ENCODE measurements at places on chromosomes 6 and 20.

DNA sequence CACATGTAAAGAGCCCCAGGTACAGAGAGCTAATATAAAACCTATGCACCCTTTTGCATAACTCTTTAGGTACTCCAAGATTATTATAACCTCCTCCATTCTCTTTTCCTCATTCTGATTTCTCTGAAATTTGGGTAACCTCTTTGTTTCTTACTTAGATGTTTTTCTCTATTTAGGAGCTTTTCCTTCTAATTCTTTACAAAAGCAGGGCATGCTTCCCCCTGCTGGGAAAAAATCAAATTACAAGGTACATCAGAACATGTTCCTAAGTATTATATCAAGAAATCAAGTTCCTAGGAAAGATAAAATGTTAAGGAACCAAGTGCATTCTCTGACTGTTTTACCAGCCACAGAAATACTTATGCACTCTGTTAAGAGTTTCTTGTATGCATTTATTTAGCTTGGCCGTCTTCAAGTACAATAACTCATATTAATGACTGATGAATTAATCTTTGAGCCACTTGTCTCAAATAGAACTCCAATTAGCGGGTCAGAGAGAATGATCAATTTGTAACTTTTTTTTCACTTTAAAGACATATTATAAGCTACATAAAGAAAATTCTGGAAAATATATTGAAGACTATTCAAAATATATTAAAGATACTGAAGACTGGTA is 2.1 kb downstream of the KHDRBS2 start:
- DNase-seq = no peak

- DNase-seq = no peak
Observed at GRCh38 chr20:36463212-36464061, 77.9 kb upstream of the MYL9 start.

DNA sequence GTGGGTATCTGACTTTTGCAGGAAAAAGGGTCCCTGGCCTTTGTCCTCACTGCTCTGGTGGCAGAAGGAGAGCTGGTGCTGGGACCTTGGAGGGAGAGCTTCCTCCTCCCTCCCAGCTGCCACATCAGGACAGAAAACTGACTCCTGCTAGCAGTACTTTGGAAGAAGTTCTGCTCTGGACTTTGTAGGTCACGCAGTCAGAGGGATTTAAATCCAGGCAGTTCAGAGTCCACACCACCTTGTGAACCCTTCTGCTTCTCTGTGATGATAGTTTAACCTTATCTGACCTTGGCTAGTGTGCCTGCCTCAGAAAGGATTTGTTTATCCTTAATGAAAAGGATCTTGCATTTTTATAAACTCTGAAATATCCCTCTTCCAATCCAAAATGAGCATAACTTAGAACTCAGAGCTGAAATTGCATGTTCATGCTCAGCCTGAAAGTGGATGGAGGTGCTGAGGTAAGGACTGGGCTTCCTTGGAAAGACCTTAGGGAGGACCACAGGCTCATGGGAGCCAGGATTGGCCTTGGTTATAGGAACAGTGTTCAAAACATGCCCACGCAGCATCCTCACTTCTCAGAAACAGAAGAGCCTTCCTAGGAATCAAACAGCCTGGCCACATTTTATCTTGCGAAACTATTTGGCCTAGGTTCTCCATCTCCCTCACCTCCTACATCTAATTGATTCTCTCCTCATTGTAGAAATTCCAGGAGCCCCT is 123.9 kb upstream of the SASH1 start:
- no peak for DNase-seq

- DNase-seq = no peak
Observed at GRCh38 chr6:6597682-6598081, 9.2 kb downstream of the LY86 start.

DNA sequence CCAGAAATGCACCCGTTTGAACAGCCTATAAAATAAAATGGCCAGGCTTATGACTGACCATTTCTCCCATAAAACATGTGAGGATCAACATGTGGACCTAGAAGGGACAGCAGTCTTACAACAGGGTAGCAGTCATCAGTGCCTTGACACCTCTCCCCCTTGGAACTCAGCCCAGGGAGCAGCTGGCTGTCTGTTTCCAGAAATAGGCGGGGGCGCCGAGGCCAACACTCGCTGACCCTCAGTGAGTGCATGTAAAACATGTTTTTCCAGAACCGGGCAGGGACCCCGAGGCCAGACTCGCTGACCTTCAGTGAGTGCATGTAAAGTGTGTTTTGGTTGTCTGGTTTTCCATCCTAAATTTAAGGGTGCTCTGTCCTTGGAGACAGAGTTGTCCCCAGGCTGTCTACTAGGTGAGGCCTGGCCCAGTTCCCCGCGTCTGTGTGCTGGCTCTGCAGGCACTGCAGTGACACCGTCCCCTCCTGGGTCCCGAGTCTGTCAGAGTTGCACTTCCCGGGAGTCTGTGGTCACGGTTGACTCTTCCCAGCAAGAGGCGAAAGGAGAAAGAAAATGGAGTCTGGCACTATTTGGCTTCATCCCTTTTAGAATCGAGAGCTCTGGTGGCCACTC is 19.8 kb upstream of the ADRM1 start:
- no peak for DNase-seq

DNA sequence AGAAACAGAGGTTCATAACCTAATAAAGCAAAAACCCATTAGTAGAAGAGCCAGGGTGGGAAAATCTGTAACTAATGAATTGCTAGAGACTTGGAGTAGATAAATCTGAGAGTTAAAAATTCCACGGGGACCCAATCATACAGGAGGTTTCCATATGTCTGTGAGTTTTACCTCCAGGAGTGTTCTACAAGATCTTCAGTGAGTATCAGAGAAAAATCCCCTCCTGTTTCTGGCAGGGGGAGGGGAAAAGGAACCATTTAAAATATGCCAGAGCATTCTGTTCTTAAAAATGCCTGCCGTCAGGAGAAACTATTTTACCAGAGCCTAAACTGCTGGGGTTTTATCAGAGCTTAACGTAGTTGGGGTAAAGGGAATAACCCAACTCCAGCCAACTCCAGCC is 54.0 kb upstream of the PLN start:
- DNase-seq = no peak

- DNase-seq = no peak
Observed at GRCh38 chr6:108203189-108204112, 37.6 kb downstream of the NR2E1 start.

DNA sequence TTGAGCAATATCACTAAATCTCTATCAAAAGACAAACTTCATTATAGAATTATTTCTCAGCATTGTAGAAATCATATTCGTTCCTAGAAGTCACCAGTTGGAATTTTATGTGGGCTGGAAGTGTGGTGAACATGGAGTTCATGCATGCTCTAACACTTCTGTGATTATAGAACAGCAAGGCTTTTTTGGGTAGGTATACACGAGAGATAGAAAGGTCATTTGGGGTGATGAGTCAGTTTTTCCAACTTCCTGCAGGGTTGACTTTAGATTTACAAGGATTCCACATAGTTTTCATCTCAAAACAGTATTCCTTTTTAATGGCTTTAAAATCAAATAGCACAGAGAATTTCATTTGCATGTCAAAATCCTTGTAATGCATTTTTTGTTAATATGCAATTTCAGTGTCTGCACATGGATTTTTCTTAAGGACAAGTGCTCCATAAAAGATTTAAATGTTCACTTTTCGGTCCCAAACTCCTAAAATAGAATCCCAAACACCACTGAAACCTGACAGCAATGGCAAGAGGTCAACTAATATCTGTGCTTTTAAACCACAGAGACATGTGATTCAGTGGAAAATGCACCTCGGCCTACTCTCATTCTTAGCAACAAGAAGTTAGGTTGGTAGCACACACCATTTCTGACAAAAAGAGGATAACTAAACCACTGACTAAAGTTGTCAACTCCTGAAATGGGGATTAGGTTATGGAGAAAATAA is 211.0 kb downstream of the MOXD1 start:
- DNase-seq = no peak

DNA sequence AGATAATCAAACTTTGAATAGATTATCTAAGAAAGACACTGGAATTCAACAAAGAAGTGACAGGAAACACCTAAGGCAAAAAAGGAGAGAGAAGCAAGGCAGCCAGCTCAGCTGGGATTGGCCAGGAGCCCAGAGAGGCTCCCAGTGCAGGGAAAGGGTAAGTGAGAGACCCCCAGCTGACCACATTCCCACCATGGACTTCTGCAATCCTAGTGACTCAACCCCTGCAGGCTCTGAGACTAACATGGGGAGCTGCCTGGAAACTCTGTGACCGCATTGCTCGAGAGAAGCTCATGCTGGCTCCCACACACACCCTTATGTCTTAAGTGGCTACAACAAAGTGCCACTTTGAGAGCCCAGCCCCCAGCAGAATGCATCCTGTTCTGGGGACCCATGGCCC is 215.1 kb downstream of the PACRG start:
- DNase-seq = no peak

DNA sequence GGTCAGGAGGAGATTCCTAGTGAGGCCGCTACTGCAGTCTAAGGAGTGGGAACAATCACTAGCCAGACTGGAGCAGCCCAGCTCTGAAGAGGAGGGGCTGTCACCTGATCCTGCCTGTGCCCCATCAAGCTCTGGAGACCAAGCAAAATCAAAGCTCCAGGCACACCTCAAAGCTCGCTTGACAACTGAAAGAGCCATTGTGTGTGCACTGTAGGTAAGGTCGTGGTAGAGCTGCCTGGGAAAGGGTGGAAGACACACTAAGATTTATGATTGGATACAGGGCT is 58.2 kb downstream of the CSE1L start:
- no peak for DNase-seq

GRCh38 chr6:158256746-158257424 is 55.4 kb upstream of the TULP4 start:
- no peak for DNase-seq
